ENCODE measurements at places on chromosomes 12 and 14. TPM values are rescaled to one million over a fixed set of nuclear protein-coding genes. Genes with fewer than 3 reads are reported as not detected.

WIF1 gene
- polyA plus RNA-seq, result not detected

DNA sequence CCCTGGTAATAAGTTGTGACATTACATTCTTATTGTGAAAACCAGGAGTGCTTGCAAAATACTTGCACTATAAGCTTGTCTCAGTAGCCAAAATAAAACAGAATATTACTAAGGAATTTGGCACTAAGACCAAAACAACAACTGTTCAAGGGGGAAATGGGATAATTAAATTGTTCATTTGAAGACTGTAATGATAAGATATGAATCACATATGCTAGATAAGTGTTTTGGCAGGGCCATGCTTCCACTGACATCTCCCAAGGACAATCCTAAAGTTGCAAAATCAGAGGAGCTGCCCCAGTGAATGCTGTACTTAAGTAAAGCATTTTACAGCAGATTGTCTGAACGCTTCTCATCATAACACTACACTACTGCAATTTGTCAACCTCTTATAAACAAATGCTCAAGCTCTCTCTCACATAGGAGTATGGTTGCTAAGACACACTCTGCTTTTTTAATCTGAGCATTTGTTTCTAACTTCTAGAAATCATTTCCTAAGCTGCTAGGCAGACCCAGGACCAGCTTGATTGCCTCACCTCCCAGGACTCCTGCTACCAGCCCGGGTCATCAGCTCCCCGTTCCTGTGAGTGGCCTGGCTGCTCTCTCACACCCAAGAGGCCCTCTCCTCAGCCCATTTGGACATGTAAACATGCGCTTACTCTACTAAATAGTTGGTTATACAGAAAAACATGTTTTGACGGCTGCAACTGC is 191.5 kb downstream of the PAX9 start:
- DNase-seq, result no peak

DNA sequence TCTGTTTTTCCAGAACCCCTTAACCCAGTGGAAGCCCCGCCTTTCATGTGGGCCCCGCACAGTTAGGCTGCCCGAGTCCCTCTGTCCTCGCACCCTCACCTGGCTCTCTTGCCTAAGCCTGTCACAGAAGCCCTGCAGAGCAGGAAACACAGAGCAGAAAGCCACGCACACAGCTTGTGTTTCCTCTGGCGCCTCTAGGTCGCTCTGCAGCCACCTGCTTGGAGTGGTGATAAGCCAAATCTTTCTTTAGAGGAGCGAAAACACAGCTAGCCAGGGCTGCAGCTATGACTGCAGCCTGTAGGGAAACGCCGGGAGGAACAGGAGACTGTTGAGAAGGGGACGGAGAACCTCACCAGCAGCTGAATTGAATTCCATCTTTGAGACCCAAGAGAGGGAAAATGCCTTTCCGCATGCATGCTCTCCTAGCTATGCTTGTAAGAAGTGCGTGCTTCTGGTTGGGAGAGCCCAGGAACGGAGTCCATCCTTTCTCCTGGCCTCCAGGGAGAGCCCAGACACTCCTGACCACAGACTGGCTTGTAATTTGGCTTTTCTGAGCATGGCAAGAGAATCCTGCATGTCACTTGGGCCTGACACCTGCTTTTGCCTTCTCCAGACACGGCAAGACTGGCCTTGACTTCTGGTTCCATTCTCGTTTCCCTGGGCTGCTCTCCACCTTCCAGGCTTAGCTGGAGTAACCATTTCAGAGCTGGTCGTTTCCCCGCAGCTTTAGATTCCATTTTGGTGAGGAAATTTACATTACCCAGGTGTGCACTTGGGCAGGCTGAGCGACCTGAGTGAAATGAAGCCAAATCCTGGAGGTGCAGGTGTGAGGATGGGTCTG is 301.6 kb downstream of the CACNA1C start:
- DNase-seq, result no peak

DNA sequence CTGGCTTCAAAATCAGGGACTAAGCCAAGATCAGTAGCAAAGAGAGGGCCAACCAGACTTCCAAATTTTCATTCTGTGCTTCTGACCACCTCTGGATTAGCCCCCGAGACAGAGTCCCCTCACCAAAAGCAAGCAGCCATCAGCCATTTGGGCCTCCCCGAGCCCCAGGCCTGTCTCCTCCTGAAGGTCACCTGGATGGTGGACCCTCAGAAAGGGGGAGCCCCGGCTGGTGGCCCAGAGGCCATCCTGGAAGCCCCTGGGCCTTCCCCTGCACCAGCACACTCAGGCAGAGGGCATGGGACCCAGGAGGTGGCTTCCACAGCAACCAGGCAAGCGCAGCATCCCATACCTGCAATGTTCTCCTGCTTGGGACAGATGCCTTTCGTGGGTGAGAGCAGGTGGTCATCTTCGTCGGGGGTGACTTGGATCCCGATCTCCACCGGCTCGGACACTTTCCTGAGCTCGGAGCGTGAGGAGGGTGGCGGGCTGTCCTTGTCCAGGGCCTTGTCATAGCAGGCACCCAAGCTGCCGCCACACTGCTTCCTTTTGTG is 14.8 kb downstream of the BCL11B start:
- no peak for DNase-seq

DNA sequence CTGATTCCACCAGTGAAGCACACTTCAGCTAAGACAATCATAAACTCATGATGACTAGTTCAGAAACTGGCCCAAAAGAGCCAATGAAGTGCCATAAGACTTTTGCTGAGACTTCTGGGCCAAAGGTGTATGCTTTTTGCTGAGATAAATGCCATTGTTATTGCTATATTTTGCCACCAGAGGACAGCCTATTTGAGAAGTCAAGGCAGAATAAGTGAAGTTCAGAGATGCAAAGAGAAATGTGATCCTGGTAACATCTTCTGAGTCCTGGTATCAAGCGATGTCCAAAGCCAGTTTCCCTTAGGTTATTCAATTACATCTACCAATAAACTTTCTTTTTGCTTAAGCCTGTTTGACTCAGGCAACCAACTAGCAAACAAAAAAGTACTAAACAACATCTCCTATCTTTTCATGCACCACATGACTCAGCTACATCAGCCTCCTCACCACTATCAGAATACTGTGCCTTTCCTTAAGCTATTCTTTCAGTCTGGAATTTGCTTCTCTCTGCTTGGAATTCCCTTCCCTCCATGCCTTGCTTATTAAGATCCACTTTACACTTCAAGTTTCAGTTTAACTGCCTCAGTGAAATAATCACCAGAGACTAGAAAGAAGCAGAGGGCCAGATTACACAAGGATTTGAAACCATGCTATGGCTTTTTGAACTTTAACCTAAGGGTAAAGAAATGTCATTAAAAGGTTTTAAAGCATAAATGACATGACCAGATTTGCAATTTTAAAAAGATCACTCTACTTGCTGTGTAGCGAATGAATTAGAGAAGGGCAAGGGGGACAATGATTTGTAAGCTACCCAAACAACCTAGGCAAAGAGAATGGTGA is 14.0 kb downstream of the CRY1 start:
- no peak for DNase-seq

GRCh38 chr12:124964836-124965462 is 24.0 kb downstream of the DHX37 start:
- no peak for DNase-seq

C14orf93 gene
- 3.0 TPM for polyA plus RNA-seq

GRCh38 chr12:91639327-91639726 is 456.7 kb upstream of the DCN start:
- DNase-seq, result no peak

- no peak for DNase-seq
Observed at GRCh38 chr12:46518729-46519128, 146.2 kb upstream of the SLC38A2 start.

DNA sequence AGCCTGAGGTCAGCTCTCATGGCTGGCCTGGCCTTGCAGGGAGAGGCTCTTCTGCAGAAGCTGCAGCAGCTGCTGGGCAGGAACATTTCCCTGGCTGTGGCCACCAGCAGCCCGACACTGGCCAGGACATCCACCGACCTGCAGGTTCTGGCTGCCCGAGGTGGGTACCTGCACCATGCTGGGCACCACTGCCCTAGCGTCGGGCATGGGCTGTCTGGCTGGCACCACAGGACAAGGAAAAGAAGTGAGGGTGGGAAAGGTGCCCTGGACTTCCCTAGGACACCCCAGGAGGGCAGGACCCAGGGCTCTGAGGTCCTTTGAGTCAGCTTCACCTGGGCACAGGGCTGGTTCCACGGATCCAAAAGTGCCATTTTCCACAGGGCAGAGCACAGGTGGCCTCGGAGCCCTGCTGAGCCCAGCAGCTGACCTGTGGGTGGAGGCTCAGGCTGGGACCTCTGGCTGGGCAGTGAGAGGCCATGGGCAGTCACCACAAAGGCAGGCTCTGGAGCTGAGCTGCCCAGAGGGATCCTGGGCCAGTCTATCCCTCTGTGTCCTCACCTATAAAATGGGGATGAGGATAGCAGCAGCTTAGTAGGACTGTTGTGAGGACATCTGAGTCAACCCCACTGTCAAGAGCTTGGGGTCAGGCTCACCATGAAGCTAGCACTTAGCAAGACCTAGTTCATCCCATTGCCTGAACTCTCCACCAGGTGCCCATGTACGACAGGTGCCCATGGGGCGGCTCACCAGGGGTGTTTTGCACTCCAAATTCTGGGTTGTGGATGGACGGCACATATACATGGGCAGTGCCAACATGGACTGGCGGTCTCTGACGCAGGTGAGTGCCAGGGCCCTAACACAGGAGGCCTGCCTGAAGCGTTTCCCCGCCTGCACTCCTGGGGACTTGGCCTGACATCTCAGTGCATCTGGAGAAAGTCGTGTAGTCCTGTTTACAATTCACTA is 4.9 kb downstream of the PLD4 start:
- no peak for DNase-seq

- no peak for DNase-seq
Observed at GRCh38 chr12:111426344-111427185, 20.8 kb downstream of the SH2B3 start.

RND1 gene
- 16.5 TPM for polyA plus RNA-seq

HOXC12 gene
- not detected for polyA plus RNA-seq

- no peak for DNase-seq
Observed at GRCh38 chr14:96091941-96092411, 52.8 kb downstream of the C14orf132 start.

LRRIQ1 gene
- not detected for polyA plus RNA-seq

- no peak for DNase-seq
Observed at GRCh38 chr14:57889245-57889644, 23.4 kb upstream of the SLC35F4 start.

DNA sequence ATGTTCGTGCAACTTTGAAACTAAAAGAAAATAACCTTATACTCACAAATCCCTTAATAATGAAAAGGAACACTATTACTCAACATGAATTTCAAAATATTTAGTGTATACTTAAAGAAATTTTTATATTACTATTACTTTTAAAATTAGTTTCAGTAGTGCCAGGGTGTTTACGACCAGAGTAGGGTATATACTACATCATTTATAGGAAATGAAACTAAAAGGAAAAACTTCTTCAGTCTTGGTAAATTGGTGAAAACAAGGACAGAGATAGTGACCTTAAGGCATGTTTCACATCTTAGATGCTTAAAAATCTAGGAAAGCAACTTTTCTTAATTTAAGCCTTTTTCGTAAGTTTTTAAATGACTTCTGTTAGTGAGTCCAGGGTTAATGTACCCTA is 4.5 kb downstream of the USP15 start:
- DNase-seq, result no peak

CMTM5 gene
- polyA plus RNA-seq, result 0.22 TPM

GRCh38 chr12:58247633-58248032 is 306.3 kb downstream of the ATP23 start:
- no peak for DNase-seq

PSMA6 gene
- 151 TPM for polyA plus RNA-seq

DNA sequence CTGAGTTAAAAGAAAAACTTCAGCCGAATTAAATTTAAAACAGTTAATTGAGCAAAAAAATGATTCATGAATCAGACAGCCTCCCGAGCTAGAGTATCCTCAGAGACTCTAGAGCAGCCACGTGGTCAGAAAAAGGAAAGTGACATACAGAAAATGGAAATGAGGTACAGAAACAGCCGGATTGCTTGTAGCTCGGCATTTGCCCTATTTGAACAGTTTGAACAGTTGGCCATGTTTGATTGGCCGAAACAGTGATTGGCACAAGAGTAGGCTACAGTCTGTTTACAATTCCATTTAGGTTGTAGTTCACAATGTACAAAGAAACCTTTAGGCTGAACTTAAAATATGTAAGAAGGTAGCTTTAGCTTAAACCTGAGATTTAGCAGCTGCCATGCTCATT is 12.9 kb upstream of the OXA1L start:
- no peak for DNase-seq

SLC7A7 gene
- 8.3 TPM for polyA plus RNA-seq

CEBPE gene
- polyA plus RNA-seq, result not detected

ABCC9 gene
- polyA plus RNA-seq, result 12.2 TPM

PPP2R5C gene
- polyA plus RNA-seq, result 39.6 TPM

- no peak for DNase-seq
Observed at GRCh38 chr12:117069101-117069797, 30.0 kb downstream of the TESC start.

DNA sequence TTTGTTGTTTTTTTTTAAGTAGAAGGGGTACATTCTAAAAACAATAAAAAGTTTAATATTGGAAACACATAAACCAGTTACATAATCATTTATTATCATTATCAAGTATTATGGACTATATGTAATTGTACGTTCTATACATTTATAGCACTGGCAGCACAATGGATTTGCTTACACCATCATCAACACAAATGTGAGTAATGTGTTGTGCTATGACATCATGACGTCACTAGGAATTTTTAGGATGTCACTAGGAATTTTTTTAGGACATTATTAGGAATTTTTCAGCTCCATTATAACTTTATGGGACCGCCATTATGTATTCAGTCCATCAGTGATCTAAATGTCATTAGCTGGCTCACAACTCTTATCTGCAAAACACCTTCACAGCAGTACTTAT is 126.8 kb upstream of the SYT10 start:
- DNase-seq, result no peak

NTS gene
- 0.25 TPM for polyA plus RNA-seq

DNA sequence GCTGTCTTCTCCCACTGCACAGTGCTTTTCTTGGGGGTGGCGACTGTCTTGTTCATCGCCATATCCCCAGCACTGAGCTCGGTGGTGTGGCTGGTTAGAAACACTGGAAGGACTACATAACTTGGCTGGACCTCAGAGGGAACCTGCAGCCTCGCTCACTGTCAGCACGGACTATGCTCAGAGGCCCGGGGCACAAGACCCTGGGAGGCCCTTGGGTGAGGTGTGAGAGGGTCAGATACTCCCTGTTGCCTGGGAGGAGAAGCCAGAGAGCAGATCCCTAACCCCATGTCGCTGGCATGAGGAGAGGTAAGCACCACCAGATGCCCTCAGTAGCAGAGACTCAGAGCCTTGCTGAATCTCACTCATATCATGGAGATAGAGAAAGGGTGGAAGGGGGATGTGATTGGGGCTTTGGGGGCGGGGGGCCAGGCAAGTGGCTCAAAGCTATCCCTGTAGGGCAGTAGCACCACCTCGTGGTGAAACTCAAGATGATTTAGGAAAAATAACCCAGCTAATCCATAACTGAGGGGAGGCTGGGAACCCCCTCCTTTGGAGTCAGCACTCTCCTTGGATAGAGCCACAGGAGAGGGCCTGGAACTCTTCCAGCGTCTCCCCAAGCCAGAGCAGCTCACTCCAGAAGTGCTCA is 18.7 kb upstream of the HDAC7 start:
- DNase-seq, result no peak

GRCh38 chr14:36068777-36069534 is 107.6 kb downstream of the PTCSC3 start:
- no peak for DNase-seq

Measured in liver (tissue), 10 donors.